ENCODE measurements at places on chromosomes 2 and 18.

- DNase-seq = no peak
Measured at GRCh38 chr2:238863749-238864206, 15.9 kb downstream of the TWIST2 start.

GRCh38 chr2:109348671-109349502 is 219.9 kb downstream of the SH3RF3 start:
- no peak for DNase-seq

DNA sequence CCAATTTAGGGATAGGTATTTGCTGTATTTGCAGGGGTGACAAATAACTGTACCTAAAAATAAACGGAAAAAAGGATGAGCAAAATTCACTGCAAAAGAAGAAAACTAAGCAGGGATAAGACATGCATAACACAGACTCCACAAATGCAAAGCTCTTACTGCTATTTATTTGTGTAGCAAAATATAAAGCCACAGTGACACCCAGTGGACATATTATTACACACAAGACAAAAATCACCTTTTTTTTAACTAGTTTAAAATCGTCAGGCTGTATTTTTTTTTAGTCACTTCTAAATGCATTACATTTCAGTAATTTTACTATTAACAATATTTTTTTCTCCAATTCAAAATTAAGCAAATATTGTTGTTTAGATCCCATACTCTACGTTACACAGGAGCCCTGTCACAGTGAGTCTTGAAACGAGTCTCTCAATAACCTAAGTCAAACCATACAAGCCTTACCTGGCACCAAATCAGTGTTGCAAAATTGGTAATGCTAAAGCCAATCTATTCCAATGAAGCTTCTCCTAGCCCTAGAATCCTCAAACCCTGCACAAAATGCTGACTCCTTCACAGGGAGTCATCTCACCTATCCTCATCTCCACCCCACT is 23.7 kb downstream of the METTL4 start:
- DNase-seq = no peak

DNA sequence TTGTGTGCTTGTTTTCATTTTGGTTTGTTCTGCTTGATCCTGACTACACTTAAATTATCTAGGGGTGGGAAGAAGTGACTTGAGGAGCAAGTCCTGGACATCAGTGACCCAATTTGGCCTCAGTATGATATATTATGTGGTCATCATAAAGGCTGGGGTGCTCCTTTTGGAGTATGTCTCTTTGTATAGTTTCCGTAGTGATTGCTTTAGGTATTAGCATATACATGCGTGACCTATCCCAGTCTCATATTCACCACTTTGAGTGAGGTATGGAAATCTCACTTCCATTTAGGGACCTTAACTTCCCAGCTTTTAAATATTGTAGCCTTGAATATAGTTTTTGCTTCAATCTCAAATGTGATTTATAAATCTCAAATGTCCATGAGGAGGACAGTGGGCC is 241.0 kb downstream of the PTGR3 start:
- DNase-seq = no peak

GRCh38 chr2:64134813-64135212 is 9.4 kb downstream of the PELI1 start:
- DNase-seq = no peak

DNA sequence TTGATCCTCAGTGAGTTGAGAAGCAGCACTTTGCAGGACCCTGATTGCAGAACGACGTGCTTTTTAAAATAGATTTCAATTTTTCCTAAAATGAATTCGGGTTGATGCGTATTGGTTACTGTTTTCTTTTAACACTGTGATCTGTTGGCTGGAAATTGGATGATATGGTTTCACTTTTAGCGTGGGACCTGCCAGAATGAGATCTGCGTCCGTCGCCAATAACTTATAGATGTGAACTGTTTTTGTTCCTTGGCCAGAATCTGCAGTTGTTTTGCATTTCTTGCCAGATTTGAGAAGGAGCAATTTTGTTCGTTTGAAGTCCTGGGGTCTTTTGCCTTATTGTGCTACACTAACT is 703 bp downstream of the UGGT1 start:
- no peak for DNase-seq

GRCh38 chr2:39304200-39304599 is 60.4 kb upstream of the CDKL4 start:
- DNase-seq = no peak

DNA sequence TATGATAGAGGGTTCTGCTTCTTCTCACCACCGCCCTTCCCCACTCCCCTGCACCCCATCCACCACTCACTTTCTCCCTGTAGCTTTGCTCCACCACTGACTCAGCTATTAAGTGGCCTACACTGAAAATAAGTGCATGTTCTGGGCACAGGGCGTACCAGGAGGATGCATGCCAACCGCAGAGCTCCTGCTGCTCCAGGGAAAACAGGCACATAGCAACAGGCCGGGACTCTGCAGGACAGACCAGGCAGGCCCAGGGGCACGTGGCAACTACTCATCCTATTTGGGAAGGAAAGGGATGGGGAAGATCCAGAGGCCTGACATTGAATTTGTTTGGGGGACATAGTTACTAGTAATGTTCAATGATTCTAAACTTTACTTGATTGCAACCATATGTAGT is 28.4 kb downstream of the ARL4C start:
- DNase-seq = peak; percentile 82

DNA sequence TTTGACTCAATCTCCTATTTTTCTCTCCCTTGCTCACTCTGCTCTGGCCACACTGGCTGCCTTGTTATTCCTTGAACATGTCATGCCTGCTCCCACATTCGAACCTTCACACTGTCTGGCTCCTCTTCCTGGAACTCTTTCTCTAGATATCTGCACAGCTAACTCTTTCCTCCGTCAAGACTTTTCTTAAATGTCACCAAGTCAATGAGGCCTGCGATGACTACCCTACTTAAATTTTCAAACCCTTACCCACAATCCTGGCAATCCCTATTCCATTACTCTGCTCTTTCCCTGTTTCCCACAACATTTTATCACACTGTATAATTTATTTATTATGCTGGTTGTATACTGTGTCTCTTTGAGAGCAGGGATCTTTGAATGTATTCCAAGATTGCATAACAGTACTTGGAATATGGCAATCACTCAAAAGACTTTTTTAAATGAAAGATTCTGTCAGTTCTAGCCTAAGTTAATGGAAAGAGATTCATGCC is 206.2 kb downstream of the SRBD1 start:
- DNase-seq = no peak

GRCh38 chr2:65914244-65914786 is 481.9 kb upstream of the SPRED2 start:
- DNase-seq = no peak

GRCh38 chr2:131040661-131041401 is 52.4 kb downstream of the FAM168B start:
- DNase-seq = peak; percentile 26

DNA sequence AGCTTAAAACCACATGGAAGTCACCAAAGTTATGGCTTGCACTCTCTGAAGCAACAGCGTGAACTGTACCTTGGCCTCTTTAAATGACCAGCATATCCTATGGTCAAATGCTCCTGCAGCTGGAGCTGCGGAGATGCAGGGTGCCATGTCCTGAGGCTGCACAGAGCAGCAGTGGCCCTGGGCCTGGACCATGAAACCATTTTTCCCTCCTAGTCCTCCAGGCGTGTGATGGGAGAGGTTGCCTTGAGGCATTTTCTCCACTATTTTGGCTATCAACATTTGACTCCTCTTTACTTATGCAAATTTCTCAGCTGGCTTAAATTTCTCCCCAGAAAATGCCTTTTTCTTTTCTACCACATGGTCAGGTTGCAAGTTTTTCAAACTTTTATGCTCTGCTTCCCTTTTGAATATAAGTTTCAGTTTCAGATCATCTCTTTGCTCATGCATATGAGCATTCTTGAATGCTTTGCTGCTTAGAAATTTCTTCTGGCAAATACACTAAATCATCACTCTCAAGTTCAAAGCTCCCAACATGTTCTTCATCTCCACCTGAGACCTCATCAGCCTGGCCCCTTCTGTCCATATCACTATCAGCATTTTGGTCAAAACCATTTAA is 82.9 kb upstream of the TMEFF2 start:
- no peak for DNase-seq

- DNase-seq = no peak
Measured at GRCh38 chr18:58196164-58196563, 152.1 kb downstream of the NEDD4L start.

DNA sequence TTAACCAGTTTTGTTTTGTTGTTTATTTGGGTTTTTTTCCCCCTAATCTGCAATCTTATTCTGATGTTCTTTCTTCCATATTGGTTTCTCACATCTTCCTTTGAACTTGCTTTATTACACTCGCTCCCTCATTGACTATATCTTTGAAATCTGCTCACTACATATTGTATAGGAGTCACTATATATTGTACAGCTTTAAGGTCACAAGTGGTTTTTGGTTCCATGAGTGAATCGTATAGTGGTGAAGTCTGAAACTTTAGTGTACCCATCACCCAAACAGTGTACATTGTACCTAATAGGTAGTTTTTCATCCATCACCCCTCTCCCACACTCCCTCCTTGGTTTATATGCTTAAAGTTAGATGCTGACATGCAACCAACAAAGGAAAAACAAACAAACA is 11.3 kb upstream of the BZW1 start:
- DNase-seq = no peak

DNA sequence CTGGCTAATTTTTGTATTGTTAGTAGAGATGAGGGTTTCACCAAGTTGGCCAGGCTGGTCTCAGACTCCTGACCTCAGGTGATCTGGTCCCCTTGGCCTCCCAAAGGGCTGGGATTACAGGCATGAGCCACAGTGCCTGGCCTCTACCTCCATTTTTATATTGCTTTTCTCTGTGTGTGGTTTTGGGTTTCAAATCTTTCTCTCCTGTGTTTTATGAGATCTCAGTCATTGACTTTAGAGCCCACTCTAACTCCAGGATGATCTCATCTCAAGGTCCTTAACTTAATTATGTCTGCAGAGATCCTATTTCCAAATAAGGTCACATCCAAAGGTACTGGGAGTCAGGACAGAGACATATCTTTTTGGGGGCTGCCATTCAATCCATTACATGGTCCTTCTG is 24.7 kb downstream of the ARL4C start:
- no peak for DNase-seq

DNA sequence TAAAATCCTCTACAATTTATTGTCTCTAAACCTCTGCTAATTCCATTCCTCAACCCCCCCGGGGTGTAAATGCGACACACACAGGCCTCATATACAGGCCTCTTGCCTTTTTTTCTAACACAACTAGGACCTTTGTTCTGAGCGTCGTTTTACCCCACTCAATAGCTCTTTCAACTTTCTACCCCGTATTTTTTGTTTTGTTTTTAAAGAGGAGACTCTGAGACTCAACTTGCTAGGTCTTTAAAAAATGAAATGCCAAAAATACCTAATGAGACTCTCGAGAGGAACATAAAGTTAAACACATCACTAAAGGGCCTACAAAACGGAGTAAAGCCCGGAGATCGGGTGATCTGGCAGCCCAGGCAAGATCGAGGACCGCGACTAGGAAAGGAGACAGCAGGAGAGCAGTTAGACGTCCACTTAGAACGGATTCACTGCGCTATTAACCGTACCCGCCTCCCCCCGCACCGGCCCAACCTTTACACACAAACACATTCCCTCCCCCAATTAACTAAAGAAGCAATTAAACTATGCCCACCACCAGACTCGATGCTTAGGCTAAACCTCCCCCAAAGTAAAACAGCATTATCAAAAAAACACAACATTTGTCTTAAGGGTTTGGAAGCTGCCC is 1.7 kb downstream of the TRIP12 start:
- no peak for DNase-seq

GRCh38 chr2:23698721-23699579 is 228.0 kb downstream of the ATAD2B start:
- DNase-seq = no peak

GRCh38 chr18:57422313-57422872 is 12.8 kb upstream of the ONECUT2 start:
- DNase-seq = no peak

DNA sequence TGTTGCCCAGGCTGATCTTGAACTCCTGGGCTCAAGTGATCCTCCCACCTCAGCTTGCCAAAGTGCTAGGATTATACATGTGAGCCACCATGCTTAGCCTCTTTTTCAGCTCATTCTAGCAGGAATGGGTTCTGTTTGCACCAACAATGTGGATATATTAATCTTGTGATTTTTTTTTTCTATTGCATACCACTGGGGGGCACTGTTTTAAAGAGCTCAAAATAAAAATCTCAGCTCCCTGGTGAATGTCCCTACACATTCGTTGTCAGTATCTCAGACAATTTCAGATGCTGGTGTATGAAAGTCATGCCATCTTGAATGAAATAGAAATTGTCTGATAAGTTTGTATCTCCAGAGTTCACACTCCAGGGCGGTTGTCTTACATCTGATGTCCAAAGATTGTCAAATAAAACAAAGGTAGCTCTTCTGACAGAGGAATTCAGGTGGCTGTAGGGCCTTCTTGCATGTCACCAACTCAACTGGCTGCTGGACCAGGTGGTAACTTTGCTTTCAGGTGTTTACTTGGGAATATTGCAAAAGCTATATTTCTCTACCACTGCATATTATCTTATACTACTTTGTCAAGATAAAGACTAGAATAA is 3.1 kb upstream of the MATN3 start:
- DNase-seq = no peak

DNA sequence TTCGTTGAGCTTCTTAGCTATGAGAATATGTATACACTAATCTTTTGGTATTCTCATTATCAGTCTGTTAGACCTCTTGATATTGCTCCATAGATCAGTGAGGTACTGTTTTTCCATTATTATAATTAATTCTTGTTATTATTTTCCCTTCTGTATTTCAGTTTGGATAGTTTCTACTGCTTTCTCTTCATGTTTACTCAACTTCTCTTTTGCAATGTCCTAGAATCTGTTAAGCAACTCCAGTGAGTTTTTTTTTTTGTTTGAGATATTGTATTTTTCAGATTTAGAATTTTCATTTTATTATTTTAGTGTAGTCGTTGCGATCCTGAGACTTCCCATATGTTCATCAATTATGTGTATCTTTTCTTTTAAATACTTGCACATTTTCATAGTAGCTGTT is 260.8 kb downstream of the SETBP1 start:
- no peak for DNase-seq

GRCh38 chr2:143850084-143850483 is 669.8 kb downstream of the ZEB2 start:
- no peak for DNase-seq

GRCh38 chr2:145284551-145284950 is 764.6 kb upstream of the ZEB2 start:
- DNase-seq = no peak

- no peak for DNase-seq
Measured at GRCh38 chr2:212961255-212961654, 190.2 kb downstream of the IKZF2 start.

DNA sequence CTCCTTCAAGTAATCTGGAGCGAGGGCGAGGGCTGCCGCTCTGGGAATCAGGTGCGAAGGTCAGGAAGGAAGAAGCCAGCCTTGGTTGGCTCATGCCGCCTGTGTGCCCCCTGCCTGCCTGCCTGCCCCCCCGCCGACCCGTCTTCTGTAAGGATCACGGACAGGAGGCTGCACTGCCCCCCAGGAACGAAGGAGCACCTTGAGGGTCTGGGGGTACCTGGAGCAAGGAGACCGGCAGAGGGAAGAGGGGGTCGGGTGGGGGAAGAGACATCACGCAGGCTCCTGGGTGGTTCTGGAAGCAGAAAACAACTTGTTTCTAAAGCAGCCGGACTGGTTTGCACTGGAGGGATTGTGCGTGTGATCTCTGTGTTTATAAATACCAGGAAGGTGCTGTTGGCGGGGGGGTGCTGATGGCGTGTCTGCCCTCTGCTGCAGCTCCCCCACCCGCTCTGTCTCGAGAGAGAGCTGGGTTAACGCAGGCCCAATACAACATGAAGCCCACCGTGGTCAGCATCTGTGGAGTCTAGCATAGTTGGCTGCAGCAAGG is 1.7 kb downstream of the FOSL2 start:
- peak; percentile 68 for DNase-seq

Data from left ventricle myocardium superior (tissue), 1 donor.